ENCODE measurements at places on chromosomes 12 and 14.

- DNase-seq = no peak
Observed at GRCh38 chr14:100575266-100575995, 11.8 kb downstream of the BEGAIN start.

DNA sequence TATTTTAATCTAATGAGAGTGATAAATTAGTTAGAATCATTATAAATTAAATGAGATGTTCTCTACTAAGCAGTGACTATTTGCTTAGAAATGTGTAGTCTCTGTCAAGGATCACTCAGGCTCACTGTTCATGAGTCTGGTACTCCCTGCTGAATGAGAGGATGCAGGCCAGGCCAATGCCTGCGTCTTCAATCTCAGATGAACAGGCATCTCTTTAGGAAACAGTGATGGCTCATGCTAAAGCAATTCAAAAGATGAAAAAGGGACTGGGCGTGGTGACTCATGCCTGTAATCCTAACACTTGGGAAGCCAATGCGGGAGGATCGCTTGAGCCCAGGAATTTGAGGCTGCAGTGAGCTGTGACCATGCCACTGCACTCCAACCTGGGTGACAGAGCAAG is 106.8 kb downstream of the ZFC3H1 start:
- peak; percentile 68 for DNase-seq

DNA sequence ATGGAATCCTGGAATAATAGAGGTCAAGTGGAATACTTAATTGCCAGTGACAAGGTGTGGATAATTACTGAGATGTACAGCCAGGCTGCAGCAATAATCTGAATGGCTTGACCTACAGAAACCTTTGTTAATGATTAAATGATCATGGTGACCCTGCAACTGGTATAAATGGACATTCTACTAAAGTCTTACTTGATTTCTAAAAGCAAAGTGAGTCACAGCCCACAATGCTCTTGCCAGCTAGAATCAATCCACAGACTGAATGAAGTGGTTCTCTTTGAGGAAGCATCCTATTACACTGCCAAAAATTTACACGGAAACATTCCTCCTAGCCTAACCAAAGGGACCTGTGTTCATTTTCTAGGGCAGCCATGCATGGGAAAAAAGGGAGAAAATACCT is 518.5 kb downstream of the SOX5 start:
- DNase-seq = no peak

GRCh38 chr12:106042037-106042436 is 96.7 kb downstream of the NUAK1 start:
- no peak for DNase-seq

DNA sequence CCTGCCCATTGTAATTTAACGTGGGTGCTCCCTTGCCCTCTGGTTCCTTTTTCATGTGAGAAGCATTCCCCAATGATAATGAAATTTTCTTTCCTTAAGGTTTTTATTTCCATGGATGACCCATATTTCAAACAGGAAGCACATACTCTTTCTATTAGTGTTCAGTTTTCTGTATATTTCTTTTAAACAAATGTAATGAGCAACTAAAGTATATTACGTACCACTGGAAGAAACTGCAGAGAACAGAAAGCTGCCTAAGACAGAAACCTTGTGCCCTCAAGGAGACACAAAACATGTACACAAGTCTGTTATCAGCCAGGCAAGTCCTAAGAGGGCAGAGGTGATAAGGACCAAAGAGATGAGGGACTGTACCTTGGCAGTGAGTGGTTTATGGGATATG is 414.9 kb downstream of the ETNK1 start:
- peak; percentile 27 for DNase-seq

- no peak for DNase-seq
Observed at GRCh38 chr14:32980178-32980901, 41.7 kb downstream of the NPAS3 start.

DNA sequence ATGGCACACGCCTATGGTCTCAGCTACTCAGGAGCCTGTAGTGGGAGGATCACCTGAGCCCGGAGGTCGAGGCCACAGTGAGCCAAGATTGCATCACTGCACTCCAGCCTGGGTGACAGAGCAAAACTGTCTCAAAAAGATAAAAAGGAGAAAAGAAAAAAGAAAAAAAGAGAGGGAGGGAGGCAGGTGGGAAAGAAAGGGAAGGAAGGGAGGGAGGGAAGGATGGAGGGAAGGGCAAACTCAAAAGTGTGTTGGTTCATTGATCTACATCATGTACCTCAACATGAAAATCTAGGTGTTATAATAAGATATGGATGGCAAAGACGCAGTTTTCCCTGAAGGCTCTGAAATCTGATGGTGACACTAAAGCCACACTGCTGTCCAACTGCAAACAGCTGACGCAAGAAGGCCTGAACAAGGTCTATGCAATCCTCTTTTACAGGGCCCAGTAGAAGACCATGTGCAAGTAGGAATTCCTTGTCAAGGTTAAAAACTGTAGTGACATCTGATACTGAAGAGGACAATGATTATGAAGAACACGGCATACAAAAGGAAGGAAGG is 143.6 kb downstream of the ITPR2 start:
- DNase-seq = no peak

- no peak for DNase-seq
Observed at GRCh38 chr12:13745111-13745860, 236.1 kb downstream of the GRIN2B start.

DNA sequence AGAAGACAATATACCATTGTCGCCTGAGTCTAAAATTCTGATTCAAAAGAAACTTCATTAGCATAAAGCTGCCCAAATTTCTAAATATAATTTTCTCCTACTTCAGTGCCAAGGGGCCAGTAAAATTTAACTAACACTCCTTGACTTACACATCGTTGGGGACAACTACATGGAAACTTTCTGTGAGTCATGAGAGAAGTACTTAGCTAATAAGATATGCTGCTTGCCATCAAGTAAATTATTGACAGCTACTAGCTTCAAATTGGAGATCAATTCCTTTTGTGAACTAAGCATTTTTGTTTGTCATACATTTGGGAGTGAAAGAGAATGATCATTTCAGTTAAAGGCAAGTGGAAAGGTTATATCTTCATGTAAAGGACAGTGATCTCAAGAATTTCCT is 373.3 kb downstream of the MDGA2 start:
- DNase-seq = no peak

- no peak for DNase-seq
Observed at GRCh38 chr14:100706200-100706599, 20.5 kb upstream of the DLK1 start.

DNA sequence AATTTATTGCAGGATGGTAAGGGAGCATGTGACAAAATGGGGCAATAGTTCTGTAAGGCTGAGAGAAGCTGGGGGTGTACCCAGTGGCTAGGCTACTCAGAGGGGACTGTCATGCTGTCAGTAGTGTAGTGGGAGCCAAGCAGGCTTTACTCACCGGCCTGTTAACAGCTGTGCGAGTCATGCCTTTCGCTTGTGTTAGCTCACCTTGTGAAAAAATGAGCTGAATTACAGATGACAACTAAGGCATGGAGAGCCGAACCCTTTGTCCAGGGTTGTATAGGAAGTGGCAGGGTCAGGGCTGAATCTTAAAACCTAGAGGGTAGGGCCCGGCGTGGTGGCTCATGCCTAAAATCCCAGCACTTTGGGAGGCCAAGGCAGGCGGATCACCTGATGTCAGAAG is 37.9 kb downstream of the SH2B3 start:
- DNase-seq = no peak

DNA sequence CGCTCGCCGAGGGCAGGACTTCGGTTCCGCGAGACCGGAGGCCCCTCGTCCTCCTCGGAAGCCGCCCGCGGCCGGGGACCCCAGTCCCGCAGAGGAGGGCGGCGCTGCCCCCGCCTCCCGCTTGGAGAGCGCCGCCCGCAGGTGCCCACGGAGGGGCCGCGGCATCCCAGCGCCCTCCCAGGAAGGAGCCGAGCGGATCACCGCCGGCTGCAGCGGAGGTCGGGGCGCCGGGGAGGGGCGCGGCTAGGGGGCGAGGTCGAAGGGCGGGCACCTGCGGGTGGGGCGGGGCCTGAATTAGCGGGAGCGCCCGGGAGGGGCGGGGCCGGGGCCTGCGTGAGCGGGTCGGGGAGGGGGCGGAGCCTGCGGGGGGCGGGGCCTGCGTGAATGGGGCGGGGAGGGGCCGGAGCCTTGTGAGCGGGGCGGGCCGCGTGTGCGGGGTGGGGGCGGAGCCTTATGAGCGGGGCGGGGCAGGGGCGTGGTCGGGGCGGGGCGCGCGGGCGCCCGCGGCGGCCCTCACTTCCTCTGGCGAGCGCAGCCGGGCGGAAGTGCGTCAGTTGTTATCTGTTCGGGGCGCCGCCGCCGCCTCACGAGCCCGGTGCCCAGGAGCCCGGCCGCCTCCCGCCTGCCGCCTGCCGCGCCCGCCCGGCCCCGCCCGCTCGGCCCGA is at the start of gene FBRSL1:
Gene FBRSL1, plus strand, starts transcription at position 550 of the 665 bp plus-strand sequence.
- peak; percentile 51 for DNase-seq

GRCh38 chr14:85625925-85626585 is 96.1 kb downstream of the FLRT2 start:
- no peak for DNase-seq

DNA sequence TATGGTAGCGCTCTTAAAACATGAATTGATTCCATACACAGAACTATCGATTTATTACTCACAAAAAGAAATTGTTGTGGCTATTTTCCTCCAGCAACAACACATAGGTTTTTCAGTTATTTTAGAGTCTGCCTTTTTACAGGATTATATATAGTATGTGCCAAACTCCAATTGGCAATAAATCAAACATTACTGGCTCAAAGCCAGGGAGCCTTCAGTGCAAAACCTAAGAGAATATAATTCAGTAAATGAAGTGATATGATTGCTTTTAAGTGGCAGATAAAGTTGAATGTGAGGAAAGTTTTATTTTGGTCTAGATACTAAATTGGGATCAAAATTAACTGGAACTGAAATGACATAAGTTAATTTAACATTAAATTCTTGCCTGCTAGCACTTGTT is 234.8 kb downstream of the PIK3C2G start:
- DNase-seq = no peak

DNA sequence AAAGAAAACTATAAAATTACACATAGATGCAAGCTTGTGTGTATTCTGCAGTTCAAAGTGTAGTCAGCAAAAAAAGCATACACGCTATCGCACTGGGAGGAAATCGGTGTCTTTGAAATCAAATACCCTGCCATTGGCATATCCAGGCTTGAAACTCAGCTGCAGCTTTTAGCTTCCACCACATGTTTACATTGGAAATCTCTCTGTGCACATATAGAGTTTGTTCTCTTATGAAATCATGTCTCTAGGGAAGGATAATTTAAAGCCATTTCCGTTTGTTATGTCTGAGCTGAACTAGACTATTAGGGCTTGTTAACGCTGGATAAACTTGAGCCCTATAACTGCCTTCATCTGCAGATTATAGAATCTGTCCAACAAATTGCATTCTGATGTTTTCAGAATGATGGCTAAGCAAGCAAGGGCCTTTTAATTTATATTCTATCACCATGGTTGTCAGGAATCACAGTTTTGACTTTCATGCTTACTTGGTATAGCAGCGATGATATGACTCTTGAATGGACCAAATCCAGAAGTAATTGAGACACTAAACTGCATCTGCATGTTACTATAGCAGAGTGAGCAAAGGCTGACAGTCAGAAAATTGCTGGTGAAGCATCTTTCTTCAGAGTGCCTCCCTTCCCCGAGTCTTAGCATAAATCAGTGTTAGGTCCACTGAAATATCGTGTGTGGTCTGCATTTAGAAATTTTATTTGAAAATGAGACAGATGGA is 442.8 kb downstream of the ZFP36L1 start:
- peak; percentile 81 for DNase-seq

GRCh38 chr12:132711080-132711843 is 620 bp downstream of the PGAM5 start:
- DNase-seq = no peak

DNA sequence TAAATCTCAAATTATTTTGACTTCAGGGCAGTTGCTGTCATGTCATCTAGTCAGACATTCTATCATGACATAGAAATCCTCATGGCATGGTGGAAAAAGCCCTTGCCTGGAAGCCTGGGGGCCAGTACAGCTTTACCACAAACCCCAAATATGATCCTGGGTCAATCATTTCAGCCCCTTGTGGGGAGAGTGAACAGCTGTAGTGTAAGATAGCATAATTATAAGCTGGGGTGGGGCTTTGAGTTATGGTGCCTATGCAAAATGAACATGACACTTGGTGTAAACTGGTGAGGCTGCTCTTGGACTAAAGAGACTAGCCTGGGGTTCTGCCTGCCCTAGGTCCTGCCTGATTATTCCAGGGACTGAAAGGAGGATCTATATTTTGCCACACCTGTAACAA is 207.7 kb upstream of the DDHD1 start:
- DNase-seq = no peak

DNA sequence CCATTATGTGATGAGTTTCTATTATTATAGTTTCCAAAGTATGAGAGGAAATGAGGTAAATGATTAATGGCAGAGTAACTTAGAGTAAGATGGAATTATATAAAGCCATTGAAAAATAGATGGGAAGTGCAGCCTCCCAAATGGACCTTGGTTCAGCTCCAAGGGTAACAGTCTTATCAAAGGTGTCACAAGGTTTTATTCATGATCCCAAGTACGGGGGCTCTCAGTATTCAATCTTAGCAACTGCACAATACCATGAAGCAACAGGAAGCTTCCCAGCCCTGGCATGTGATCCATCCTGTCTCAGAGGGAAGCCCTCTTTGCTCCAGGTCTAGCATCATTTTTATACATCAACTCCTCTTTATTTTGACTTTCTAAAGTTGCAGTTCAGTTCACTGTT is 948.2 kb downstream of the GALC start:
- no peak for DNase-seq

DNA sequence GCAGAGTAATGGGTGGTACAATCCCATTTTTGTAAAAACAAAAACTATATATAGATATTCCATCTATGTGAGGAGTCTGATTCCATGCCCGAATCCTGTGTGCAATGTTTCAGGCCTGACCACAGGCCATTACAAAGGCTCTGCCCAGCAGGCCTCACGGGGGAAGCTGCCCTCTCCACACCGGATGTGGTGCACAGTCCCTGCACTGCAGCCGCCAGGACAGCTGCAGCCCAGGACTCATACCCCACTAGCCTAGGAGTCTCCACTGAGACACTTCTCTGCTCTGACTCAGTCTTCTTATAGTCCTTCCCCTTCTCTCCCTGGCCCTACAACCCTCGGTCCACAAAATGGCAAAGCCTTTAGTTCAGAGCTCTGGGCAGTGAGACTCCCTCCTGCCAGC is 190.4 kb downstream of the PPM1H start:
- DNase-seq = no peak

DNA sequence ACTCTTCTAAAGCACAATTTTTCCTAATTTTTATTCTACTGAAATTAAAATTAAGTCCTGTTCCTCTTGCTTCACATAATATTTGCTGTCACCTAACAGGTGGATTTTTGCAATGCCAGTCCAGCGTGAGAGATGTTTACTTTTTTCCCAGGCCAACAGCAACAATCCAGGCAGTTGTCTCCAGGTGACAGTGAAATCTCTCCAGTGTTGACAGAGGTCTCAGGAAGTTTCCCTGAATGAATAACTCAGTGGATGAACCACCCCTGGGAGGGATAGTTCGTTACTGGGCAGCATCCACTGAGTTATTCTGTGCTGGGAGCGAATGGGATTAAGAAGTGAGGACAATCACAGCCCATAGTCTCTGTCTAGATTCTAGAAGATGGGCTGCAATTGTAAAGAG is 7.1 kb upstream of the NT5DC3 start:
- no peak for DNase-seq
